ENCODE measurements at places on chromosomes 4 and X. TPM values are rescaled to one million over a fixed set of nuclear protein-coding genes. Genes with fewer than 3 reads are reported as not detected.

GRCh38 chr4:110104661-110105060, 93.8 kb downstream of the ELOVL6 start:
- no peak for DNase-seq
- H3K4me1 ChIP-seq, result peaks cover 16% of the 10 kb centered on the region
- H3K27me3 ChIP-seq, result no peaks in the 10 kb centered on the region
- H3K36me3 ChIP-seq, result peaks cover 20% of the 10 kb centered on the region
- H3K27ac ChIP-seq, result no peak overlapping the region
- no peak overlapping the region for H3K4me3 ChIP-seq

DNA sequence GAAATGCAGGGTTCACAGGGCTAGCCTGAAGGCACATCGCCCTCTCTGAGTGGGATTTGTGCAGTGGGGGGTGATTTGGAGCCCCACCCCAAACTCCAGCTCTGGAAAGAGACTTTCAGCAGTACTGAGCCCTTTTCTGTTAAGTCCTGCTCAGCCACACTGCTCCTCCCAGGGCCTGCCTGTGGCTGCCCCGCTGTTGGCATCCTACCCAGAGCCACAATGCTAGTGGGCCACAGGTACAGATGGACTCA, 52.7 kb downstream of the CXorf49B start:
- no peaks in the 10 kb centered on the region for H3K4me1 ChIP-seq
- H3K27me3 ChIP-seq, result peaks cover 10% of the 10 kb centered on the region
- no peak overlapping the region for H3K4me3 ChIP-seq
- H3K27ac ChIP-seq, result no peak overlapping the region

Gene TRIM2
- total RNA-seq, result 0.20 TPM

Gene TLR6
- total RNA-seq, result 3.9 TPM

Gene CCNQ
- total RNA-seq, result 21.8 TPM

Gene IQCM
- not detected for total RNA-seq

Measured in activated CD4-positive, alpha-beta memory T cell treated with anti-CD3 and anti-CD28 coated beads, Interleukin-2, amount 10 ng/mL, durations not matched to agents 7 days and 5 days (primary cell).